ENCODE measurements at places on chromosomes 12 and 14.
A peak's percentile ranks its signal among the peaks of the same experiment; 100 is the strongest.

- DNase-seq: no peak
Measured at GRCh38 chr12:93358821-93359220, 18.9 kb upstream of the NUDT4 start.

- no peak for DNase-seq
Measured at GRCh38 chr14:77359626-77360025, 17.3 kb downstream of the TMED8 start.

GRCh38 chr14:101109347-101109638 is 205.8 kb upstream of the RTL1 start:
- DNase-seq: no peak

DNA sequence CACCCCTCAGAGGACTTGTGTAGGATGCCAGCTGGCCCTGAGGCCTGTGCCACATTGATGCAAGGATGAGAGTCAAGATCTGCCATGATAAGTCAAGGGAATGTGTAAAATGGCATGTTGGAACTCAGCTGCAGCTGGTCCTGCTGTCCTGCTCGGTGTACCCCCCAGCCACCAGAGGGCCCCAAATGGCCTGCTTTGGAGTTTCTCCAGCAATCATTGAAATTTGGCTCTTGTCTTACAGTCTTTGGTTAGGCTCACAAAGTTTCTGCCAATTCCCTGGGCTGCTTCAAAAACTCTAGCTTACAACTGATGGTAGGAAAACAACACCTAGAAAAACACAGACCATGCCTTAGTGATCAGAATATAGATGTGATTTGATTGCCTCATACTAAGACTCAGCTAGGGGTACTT is 76.8 kb downstream of the HSD17B6 start:
- DNase-seq: peak; percentile 87

DNA sequence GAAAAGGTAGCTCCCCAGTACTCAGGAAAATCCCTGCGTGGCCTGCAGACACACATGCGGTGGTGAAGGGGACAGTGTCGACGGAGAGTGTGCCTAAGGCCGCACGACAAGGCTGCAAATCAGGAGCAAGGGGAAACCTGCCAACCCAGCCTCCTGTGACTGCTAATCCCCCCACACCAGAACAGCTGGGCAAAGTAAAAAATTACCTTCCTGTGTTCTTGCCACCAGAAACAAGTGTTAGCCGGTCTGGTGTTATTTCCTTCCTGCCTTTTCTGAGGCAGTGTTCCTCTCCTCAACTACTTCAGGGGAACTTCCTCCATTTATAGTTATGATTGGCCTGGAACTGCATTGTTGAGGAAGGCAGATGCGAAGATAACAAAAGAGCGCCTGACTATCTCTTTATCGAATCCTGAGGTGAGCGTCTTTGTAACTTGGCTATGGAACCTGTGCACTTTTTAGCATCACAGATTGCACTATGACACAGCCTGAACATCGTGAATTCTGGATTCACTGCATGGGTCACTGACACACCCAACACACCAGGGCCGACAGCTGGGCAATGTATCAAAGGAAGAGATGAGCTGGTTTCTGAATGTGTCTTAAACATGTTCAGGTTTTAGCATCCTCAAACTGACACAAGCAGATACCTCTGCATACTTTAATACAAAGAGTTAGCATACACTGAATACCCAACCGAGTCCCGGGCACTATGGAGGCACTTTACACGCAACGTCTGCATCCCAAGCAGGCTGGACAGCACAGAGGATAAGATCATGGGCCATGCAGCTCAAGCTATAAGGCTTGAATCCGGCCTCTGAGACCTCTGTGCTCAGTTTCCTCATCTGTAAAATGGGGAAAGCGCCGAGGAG is 28.9 kb downstream of the SLC15A4 start:
- no peak for DNase-seq

DNA sequence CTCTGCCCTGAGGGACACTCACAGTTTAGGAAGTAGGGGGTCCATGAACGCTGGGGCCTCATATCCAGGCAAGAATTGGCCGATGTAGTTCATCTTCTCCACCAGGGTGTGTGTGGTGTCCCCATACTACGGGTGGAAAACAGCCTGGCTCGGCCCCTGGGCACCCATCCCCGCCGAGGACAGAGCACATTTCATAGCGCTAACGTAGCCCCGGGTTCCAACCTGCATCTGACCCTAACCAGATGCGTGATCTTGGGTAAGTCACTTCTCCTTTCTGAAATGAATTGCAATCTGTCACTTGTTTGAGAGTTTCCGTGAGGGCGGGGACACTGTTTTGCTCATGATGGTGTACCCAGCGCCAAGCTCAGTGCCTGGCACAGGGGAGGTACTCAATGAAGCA is 9.0 kb downstream of the HPD start:
- DNase-seq: peak; percentile 44

- DNase-seq: no peak
Measured at GRCh38 chr12:119669744-119670472, 2.0 kb downstream of the PRKAB1 start.

GRCh38 chr12:71948390-71948789 is 9.7 kb downstream of the TPH2 start:
- peak; percentile 37 for DNase-seq
